ENCODE measurements at places on chromosomes 4 and X. TPM values are rescaled to one million over a fixed set of nuclear protein-coding genes. Genes with fewer than 3 reads are reported as not detected.

TRIM60 gene
- not detected for polyA plus RNA-seq

DCAF4L1 gene
- 0.25 TPM for polyA plus RNA-seq

MANBA gene
- 20.6 TPM for polyA plus RNA-seq

MTNR1A gene
- 1.6 TPM for polyA plus RNA-seq

LDOC1 gene
- polyA plus RNA-seq = 70.6 TPM
